Inflammatory macrophage treated with lipopolysaccharide for 1 hour (primary cell): ENCODE measurements at places on chromosomes 3 and 15.
A peak's percentile ranks its signal among the peaks of the same experiment; 100 is the strongest.

GRCh38 chr3:50238549-50239026, 2.6 kb downstream of the GNAI2 start:
- DNase-seq = peak; percentile 61

DNA sequence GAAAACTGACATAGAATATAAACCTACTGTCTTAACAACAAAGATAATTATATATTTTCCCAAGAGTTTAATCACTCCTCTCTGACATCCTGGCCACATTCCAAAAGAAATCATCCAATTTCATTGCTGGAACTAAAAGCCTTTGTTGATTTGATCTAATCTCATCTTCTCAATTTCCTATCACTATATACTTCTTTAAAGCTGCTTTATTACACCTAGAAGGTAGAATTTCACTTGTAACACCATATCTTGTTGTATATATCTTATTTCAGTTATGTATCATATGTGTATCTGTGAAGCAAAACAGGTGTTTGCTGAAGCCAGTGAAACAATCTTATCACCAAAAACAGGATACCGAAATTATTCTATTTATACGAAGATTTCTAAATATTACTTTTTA, 740.2 kb downstream of the ROBO1 start:
- no peak for DNase-seq

DNA sequence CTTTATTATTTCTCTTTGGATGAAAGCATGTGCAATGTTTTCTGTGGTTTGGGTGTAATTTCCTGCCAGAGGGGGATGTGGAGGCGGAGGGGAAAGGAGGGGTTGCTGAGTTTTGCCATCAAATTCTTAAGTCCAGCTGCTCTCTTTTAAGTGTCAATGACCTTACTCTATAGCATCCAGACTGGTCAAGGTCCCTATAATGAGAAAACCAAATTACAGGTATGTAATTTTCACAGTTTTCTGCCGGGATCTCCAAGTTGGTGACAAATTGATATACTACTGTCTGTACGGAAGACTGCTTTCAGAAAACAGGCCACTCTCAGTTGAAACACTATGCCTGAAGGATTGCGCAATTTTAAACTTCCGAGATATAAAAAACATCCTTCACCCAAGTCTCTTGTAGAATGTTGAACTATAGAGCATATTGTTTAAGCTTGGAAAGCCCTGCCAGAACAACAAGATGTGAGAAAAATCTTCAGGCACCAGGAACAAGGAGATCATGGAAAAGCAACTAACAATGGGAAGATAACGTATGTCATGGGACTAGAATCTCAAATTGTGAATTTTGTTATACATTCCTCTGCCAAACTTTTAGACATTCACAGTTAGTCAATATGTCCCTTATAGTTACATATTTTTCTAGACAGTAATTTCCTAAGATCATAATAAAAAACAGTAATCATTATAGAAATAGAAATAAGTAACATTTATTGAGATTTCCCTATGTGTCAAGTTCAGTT, 300.7 kb upstream of the SATB1 start:
- peak; percentile 73 for DNase-seq

DNA sequence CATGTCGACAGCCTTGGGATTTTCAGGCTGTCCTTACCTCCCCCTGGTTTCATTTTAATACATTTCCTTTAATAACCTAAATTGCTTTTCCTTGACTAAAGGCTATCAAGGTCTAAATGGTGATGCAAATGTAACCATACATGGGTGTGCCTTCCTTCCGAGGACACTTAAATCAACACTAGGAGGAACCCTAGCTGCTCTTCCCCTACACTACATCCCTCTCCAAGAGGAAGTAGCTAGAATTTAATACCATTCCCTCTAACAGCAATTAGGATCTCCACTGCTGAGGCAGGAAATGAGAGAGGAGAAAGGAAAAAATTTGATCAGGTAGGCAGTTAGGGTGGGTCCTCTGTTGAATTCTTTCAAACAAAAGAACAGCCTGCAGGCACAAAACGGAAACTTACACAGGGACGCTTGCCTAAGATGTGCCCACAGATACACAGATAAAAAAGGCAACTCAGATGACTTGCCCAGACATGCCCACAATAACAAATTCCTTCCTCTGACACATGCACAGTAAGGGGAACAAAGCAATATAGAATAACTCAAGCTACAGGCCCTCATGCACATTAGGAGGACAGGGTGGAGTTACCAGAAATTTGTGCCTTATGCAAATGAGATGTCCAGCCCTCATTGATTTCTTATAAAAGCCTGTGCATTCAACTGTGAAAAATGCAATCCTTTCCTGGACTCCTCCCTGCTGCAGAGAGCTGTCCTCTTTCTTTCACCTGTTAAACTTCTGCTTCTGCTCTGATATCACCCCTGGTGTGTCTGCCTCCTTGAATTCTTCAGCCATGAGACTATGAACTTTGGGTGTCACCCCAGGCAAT, 1024.4 kb upstream of the CADM2 start:
- no peak for DNase-seq

DNA sequence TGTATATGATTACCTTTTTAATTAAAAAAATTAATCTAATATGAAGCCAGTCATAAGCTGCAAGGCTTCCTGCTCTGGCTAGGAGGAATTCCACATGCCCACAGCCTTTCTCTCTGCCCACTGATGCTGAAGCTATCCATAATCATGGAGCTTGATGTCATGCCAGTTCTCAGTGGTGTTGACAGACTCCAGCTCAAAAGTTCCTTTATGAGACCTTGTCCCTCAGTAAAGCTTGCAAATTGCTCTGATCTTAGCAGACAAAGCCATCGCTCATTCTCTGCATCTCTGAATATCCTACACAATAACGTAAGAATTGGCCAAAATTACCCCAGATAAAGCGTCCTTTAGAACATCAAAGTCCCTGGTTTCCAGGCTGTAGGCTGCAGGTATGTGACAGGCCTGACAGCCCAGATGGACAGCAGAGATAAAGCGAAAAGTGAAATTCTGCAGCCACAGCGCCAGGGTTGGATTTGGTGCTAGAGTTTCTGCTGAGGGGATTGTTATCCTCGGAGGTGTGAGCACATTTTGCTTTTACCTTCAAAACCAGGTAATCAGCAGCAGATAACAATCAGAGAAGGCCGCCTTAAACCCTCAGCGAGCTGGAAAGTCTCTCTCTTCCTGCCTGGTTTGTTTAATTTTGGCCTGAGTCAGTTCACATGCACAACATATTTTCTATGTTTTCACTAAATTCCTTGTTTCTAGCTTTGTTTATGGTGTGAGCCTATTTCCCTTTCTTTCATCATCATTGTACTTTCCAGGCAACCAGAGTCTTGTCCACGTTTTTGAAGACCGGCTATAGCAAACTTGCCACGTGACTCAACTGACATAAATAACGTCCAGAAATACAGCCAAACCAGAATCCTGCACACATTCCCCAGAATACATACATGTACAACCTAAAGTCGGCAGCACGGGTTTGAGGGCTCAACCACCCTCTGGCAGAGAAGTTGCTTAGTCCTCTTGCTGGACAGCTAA, 36.6 kb upstream of the ALDH1A3 start:
- DNase-seq = no peak

DNA sequence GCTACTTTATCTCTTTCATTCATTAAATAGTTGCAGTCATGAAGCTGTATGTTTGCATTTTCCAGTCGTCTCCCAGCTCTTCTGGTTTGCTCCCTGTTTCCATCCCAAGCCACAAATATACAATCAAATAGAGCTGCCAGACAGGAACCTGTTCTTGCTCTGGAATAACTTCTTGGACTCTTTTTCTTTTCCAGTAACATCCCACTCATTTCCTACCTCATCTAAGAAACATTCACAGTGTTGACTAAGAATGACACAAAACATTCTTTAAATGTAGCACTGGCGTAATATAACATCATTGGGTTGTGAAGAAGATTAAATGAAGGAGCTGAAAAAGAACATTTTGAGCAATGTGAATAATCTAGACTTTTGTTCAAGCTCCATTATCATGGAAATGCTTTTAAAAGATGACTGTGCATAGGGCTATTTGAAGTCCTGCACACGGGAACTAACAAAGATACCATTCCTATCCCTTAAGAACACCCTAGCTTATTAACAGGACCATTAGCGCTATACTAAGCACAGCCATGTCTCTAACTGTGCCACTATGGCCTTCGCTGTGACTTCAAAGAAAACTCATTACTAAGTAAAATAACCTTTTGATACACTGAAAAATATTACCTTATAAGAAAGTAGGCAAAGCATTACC, 574.0 kb downstream of the NAALADL2 start:
- DNase-seq = no peak

DNA sequence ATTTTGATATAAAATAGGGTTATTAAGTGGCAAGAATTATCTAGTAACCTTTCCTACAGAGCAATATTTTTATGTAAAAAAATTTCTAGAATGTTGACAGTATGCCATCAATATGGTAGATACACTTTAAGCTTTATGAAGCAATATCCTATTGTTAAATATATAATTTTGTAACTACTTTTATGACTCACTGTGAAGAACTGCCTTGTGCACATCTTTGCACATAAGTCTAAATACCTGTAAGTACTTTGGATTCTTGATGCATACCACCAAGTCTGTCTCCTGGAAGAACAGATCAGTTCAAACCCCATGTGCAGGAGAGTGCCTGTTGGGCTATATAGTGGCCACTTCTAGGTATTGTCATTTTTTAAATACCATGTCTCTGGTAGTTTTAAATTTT, 205.7 kb upstream of the EIF1B start:
- no peak for DNase-seq

DNA sequence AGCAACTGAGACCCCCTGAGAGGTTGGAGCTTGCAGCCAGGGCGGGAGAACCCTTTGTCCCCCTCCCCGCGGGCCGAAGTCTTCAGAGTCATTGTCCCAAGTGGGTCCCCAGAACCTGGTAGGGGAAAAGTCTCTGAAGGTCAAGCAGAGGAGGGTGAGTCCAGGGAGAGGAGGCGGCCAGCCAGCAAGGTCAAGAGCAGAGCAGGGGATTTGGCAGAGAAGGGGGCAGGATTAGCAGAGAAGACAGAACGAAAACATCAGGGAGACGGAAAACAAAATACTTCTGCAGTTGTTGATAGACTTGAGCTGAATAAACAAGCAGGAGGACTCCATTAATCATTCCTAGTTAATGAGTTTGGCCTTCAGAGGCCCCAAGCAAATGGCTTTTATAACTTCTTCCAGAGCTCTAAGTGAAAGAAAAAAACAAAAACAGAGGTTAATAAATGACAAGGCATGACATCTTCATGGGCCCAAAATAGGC, 66.7 kb downstream of the GRIP2 start:
- no peak for DNase-seq

GRCh38 chr3:133289322-133289721, 110.5 kb upstream of the BFSP2 start:
- no peak for DNase-seq

GRCh38 chr15:25795712-25796111, 67.4 kb downstream of the ATP10A start:
- DNase-seq = no peak

DNA sequence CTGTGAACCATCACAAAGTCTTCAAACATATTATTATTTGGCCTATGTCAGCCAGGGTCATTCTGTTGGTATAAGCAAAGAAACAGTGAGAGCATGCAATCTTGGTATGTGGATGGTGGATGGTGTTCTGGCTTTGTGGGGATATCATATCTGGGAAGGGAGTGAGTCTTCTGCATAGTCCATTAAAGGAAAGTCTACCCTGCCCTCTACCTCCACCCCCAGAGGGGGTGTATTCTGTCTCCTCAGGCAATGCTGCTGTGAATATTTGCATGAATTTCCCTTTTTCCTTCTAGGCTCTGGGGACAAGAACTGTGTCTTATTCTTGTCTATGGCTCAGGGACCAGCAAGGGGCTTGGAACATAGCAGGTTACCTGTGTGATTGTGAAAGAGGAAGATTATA, 495.8 kb downstream of the PDCD6IP start:
- DNase-seq = no peak

GRCh38 chr3:49871531-49872153, 1.9 kb upstream of the CAMKV start:
- DNase-seq = no peak
